ENCODE measurements at places on chromosomes 4 and X.

DNA sequence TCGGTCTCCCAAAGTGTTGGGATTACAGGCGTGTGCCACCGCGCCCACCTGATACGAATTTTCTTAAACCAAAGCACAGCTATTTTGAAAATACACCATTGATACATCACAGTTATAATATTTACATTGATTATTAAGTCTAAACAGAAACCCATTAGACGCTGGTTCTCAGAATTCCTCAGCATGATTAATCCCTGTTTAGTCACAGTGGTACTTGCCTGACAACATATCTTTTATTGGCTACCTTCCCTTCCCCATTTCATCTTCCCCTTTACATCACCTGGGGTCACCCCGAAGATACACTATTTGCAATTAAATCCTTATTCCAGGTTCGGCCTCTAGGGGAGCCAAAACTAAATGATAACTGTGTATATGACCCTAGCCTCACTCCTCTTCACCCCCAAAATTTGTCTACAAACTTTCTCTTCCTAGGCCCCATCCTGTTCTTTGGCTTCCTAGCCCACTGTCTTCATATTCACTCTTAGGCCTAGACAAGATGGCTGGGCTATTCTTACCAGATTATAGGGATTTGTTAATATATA is 36.8 kb upstream of the IL1RAPL1 start:
- no peak for DNase-seq

GRCh38 chr4:38769857-38770256 is 12.9 kb downstream of the TLR10 start:
- no peak for DNase-seq

DNA sequence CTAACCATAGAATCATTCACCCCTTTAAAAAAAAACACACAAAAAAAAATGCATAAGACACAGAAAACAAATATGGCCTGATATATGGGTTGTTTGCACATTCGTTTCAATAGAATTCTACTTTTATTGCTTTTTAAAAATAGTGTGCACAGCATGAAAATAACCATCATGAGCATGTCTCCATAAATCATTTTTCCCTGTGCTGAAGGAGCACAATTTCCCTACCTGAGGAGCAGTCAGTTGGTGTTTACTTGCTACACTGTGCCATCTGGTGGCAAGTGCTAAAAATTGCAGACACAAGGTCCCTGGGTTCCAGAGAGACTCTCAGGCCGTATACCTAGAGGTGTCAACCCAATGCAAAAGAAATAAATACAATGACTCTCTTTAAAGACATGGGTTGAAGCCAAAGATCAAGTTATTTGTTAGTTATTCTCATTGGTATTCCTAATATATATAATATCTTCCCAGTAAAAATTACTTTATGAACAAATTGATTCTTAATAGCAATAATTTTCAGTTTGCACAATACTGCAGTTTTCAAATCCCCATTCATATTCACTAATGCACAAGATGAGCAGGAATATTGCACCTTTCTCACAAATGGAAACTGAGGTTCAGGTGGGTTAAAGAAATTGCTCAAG is 551.4 kb downstream of the IQCM start:
- DNase-seq = no peak

DNA sequence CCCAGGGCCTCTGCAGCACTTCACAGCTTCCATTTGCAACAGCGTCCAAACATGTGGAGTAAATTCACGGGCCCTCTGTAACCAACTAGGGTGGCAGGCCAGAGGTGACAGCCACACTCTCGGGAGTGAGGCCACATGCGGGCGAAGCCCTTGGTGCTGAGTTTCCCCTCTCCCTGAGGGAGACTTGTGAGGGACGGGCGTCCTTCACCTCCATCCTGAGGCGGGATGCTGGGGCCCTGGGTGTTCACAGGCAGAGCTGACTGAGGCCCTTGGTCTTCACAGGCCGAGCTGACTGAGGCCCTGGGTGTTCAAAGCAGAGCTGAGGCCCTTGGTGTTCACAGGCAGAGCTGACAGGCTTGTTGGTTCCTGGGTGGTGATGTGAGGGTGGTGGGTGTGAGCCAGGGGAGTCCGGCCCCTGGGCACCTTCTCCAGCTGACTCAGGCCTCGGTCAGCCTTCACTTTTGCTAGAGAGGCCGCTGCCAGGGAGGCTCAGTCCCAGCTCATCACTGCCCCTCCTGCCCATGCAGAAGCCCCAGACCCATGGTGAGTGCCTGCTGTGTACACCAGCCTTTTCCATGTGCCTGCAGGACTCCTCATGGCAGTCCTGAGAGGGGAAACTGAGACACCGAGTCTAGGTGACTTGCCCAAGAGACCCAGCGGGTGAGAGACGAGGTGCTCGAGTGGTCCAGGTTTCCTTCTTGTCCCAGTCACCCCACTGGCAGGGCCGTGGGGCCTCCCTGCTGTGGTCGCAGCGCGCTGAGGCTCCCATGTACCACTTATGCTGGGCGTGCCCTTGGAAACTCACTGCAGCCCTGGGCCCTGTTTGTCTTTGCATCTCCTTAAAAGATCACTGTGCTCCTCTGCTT is 8.5 kb downstream of the WFS1 start:
- DNase-seq = no peak

- DNase-seq = no peak
Measured at GRCh38 chr4:156472624-156473023, 499.0 kb downstream of the PDGFC start.

DNA sequence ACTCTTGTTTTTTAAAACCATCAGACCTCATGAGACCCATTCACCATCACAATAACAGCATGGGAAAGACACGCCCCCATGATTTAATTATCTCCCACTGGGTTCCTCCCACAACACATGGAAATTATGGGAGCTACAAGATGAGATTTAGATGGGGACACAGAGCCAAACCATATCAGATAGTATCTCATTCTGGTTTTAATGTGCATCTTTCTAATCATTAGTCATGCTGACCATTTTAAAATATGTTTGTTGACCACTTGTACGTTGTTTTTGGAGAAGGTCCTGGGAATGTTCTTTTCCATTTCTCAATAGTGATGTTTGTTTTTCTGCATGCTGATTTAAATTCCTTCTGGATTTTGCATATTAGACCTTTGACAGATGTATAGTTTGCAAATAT is 119.0 kb downstream of the RTL3 start:
- DNase-seq = no peak

DNA sequence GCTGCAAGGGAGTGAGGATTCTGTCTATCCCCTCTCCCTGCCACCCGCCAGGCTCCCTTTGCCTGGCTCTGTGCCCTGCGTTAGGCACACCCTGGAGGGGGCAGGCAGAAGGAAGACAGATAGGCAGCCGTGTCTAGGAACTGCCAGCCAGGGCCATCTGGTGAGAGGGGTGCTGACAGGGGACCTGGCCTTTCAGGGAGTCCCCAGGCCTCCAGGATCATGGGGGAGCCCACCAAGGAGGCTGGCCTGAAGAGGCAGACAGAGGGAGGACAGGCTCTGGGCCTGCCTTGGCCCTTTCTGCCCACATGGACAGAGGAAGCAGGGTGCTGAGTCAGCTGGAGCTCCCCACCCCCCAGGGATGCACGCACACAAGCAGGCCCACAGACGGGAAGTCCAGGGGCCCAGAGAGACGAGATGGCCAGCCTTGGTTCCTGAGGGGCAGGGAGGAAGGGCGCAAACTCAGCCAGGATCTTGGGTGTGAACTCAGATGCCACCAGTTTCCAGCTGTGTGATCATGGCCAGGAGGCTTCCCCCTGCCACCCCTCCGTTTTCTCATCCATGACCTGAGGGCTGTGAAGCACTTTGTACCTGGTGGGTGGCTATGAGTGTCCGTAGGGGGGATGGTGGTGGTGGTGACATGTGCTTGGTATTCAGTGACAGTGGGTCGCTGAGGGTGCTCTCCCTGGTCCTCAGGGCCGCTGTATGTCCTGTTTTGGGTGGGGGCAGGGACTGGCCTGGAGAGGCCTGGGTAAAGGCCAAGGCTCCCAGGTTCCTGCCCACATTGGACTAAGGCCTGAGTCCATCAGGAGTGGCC is 1.8 kb downstream of the SH3BP2 start:
- DNase-seq = no peak

GRCh38 chr4:126718136-126718535 is 914.6 kb upstream of the INTU start:
- no peak for DNase-seq

GRCh38 chrX:135522132-135522530 is 1.7 kb downstream of the INTS6L start:
- no peak for DNase-seq

DNA sequence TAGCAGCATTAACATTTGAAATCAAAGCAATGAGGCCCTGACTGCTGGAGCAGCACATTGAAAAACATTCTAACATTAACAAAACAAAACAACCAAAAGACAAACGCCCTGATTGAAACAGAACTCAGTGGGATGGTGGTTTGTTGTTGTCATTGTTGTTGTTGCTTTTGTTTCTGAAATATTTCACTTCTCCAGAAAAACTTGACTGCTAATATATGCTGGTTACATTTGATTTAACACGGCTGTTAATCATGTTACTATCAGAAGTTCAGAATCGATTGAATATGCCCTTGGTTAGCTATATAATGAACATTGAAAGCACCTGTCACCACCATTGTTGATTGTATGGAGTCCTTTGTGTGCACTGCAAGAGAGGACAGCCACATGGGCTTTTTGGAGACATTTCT is 790.4 kb upstream of the GALNTL6 start:
- DNase-seq = no peak

DNA sequence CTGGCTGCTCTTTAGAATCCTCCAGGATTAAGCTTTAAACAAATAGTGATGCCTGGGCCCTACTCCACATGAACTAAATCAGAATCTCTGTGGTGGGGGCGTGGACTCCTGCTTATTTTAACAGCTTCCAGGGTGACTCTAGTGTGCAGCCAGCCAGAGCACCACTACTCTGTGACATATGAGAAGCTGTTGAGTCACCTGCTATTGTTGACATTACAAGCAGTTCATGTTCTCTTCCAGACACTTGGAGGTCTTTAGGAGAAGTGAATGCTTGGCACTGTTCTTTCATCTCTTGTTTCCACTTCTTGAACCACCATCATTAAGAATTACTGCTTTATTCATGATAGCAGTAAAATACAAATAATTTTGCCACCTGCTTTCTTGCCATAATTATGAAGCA is 426 bp upstream of the C4orf51 start:
- no peak for DNase-seq

GRCh38 chrX:81168391-81168790 is 33.3 kb downstream of the HMGN5 start:
- DNase-seq = no peak

DNA sequence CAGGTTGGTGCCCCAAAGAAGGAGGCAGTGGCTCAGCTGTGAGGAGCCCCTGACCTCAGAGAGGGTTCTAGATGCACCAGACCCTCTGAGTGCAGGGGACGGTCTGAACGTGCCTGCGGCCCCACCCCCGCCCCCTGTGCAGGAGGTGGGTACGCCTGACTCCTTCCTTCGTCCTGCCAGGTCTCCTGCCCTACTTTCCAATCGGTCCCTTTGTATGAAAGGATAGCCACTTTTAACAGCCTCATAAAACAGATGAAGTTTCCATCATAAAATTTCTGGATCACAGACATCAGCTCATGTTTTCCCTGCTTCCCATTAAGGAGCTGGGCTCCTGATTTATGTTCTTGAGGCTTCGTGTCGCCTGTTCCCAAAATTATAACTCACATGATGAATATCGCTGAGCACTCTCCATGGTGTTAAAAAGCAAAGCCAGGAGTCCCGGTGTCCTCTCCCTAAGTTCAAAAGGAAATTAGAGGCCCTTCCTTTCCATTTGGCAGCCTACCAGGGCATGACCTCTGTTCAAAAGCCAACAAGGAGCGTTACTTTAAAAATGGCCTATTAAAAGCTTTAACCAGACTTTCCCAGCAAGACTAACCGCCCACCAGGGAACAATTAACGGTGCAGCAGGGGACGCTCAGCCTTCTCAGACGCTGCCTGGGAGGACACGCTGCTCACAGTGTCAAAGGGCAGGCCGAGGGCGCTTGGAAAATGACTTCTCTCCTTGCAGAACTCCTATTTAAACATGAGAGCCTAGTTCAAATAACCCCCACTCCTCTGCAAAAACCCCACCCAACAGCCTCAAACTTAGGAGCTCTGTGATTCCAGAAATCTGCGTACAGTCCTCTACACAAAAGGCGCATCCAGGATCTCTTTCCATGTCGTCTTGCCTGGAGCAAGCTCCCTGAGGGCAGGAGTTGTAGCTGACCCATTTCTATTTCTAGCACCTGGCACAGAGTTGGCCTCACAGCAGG is 181.9 kb downstream of the AFAP1 start:
- no peak for DNase-seq

DNA sequence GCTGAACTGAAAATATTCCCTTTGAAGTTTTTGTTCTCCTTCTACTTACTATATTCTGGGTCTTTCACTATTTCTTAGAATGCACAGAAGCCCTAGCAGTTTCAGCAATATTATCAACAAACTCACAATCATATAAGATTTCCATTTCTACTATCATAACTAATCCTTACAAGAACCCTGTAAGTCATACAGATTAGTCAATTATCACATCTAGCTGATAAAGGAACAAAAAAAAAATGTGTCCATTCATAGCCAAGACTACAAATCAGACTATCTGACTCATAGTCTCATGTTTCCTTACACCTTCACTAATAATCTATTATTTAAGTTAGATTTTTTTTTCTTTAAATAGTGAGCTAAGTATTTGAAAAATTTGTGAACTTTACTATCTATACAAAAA is 72.5 kb downstream of the LRBA start:
- DNase-seq = no peak

DNA sequence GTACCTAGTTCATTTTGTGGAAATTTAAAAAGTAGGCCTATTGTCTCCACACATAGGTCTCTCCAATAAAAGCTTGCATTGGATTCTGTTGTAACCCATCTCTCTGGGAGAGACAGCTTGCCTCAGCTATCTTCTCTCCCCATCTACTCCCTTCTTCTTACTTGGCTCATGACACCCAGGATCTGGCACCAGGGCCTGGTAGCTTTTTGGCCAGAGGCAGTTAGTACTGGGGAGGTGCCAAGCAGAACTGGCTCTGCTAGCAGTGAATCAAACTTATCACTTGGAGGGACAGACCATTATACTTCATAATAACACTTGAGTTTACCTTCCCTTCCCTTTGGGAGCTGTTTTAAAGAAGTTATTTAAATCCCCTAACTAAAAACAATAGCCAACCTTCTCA is 31.8 kb downstream of the PLAC1 start:
- no peak for DNase-seq

- no peak for DNase-seq
Measured at GRCh38 chr4:142064181-142064580, 427.8 kb downstream of the IL15 start.

- no peak for DNase-seq
Measured at GRCh38 chr4:41360921-41361793, 104.4 kb downstream of the UCHL1 start.

DNA sequence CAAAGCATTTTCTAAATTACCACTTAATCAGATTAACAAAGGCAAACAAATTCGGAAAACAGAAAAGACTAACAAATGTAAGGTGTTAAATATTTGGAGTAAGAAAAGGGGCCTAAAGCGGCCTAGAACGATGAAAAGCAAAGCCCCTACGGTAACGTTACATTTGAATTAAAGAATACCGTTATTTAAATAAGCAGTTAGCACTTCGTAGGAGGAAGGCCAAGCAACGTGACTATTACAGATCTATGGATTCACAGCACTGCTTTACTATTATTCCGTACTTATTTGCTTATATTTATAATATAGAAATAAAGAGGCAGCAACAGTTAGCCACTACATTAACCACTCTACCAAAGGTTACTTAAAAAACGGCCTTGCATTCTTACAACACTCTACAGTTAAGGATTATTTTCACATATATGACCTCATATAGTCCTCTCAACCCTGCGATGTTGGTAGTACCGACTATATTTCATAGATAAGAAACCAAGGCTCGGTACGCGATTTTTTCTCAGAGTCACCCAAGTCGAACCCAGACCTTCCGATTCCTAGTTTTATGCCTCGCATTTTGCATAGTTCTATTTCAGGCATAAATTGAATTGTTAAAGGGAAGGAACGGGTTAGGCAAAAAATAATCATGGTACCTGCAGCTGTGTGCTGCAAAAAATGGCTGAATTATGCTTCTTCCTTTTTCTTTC is 2.9 kb downstream of the KLHL15 start:
- DNase-seq = no peak

Measured in stimulated activated CD4-positive, alpha-beta T cell treated with anti-CD3 and anti-CD28 coated beads, Interleukin-4, amount 100 ng/mL, for 4 hours (primary cell).